Stimulated activated CD4-positive, alpha-beta T cell treated with anti-CD3 and anti-CD28 coated beads, Interleukin-15, amount 100 ng/mL, for 1 hour (primary cell): ENCODE measurements at places on chromosomes 1 and 21.

GRCh38 chr1:161849518-161849917 lies 83.4 kb downstream of the ATF6 start:
- DNase-seq: no peak

- DNase-seq: no peak
Measured at GRCh38 chr1:206895837-206896242, 1.4 kb upstream of the IL24 start.

- no peak for DNase-seq
Measured at GRCh38 chr1:205961405-205961804, 18.1 kb upstream of the SLC26A9 start.

- no peak for DNase-seq
Measured at GRCh38 chr1:210250665-210250997, 18.0 kb downstream of the SERTAD4 start.

DNA sequence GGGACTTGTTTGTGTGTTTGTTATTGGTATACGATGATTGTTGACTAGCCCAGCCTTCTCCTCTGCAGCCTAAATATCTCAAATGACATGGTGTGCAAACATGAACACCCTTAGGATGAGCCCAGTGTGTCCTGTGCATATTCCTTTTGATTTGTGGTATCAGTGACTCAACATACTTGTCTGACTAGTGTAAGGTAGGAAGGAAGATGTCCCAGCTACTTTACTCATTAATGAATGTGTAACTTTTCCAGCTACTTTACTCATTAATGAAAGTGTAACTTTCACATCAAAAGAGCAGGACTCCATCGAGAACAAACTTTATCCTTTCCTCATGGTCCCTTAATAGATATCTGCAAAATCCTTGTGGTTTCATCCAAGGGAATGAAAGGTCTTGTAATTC lies 2.7 kb upstream of the ZNF692 start:
- DNase-seq: no peak

GRCh38 chr1:200211157-200211556 lies 183.6 kb downstream of the NR5A2 start:
- DNase-seq: no peak

GRCh38 chr1:45924736-45925135 lies 121.3 kb downstream of the MAST2 start:
- no peak for DNase-seq

- no peak for DNase-seq
Measured at GRCh38 chr1:229047840-229048620, 222.9 kb upstream of the RAB4A start.

- DNase-seq: no peak
Measured at GRCh38 chr1:10530281-10530740, 55.6 kb downstream of the PEX14 start.

GRCh38 chr1:199123615-199124014 lies 484.8 kb downstream of the PTPRC start:
- DNase-seq: no peak

DNA sequence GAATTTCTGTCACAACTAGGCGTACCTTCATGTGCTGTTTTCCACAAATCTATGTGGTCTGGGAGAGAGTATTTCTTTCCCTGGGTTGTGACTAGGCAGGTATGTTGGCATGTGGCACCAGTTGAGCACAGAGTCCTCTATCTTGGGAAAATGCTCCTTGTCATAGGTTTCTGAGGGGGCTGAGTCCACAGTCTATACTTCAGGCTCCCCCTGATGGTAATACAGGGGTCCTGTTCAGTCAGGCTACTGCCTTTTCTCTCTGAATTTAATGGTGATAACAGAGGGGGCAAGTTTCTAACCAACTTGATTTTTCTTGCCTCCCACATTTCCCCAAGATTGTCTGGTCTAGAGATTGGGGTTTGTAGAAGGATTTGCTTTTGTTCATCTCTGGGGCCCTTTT lies 35.8 kb downstream of the VANGL1 start:
- no peak for DNase-seq

- DNase-seq: no peak
Measured at GRCh38 chr1:54547601-54548388, at the start of gene ACOT11. ACOT11 (plus strand) TSS chr1:54548228; CDS start chr1:54548310, 82 bp downstream.

DNA sequence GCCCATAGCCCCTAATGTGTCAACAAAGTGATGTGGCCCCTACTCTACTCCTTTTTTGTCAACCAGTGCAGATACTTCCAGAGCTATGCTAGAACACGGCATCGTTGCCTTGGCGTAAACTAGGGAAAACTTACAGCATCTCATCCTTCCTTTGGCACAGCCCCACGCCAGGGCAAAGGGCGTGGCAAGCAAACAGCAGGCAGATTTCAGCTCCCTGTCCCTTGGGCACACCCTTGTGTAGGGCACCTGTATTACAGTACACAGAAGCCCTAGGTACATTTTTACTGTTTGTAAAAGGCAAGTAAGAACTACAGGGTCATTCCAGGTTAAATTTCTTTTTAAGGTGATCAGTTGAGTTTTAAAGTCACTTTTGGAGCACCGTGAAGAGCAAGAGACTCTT lies 29.3 kb downstream of the PRDX6 start:
- no peak for DNase-seq

DNA sequence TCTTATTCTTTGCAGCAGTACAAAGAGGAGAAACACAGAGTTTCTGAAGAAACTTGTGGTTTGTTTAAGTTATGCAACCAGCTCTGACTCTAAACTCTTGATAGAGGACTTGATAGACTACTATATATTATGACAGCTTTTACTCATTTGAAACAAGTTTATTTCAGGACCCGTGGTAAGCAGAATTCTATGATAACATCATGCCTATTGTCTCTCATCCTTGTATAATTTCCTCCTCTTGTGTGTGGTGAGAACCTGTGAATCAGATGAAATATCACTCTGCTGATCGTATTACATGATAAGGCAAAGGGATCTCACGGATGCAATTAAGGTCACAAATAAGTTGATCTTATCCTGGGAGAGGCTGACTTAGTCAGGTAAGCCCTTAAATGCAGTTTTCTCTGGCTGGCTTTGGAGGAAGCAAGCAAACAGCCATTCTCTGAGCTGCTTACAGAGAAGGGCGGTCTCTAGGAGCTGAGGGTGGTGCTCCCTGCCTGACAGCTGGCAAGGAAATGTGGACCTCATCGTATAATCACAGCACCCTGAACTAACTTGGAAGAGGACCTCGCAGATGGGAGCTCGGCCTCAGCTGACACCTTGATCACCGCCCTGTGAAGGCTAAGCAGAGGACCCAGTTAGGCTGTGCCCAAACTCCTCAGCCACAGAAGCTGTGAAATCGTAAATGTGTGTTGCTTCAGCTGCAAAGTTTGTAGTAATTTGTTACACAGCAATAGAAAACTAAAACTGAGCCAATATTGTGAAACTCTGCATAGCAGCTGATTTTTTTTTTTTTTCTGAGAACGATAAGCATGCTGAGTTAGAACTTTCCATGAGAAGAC lies 151.1 kb upstream of the DPT start:
- no peak for DNase-seq

GRCh38 chr1:86687595-86687994 lies 16.8 kb upstream of the SH3GLB1 start:
- no peak for DNase-seq

DNA sequence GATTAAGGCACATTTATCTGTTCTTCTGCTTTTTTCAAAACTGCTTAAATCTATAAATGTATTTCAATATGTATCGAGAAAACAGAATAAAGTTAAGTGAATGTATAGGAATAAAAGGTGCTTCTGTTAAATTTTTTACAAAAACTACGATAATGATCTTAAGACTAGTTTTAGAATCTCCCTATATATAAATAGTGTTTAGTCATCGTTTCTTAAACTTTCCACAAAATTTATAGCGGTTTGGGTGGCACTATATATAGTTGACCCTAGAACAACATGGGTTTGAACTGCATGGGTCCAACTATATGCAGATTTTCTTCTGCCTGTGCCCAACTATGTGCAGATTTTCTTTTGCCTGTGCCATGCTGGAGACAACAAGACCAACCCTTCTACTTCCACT lies 125.7 kb downstream of the CRB1 start:
- DNase-seq: no peak

- DNase-seq: no peak
Measured at GRCh38 chr1:199959033-199959774, 68.3 kb upstream of the NR5A2 start.

- DNase-seq: no peak
Measured at GRCh38 chr1:12678820-12679219, 34.9 kb downstream of the AADACL4 start.

DNA sequence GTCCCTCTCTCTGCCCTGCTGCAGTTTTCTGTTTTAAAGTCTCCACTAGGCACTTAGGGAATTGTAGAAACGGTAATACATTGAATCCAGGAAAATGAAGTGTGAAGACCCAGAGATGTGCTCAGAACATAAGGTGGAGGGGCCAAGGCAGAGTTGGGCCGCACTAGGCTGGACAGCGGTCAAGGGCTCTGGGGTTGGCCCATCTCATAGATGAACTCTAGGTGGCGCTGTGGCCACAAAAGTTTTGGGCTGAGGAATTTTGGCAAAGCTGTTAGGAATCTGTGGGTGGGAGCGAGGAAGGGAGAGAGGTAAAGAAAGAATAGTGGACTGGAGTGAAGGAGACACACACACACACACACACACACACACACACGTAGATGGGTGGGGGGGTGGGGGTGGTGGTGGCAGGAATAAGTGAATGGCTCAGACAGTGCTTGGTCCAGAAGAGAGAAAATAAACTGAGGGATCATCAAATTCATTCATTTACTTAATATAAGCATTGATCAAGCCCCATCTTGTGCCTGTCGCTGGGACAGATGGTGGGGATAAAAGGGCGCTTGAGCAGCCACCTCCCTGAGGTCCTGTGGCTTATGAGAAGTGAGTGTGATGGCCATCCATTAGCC lies 258.5 kb downstream of the TRABD2B start:
- no peak for DNase-seq

GRCh38 chr1:10304295-10304694 lies 93.9 kb downstream of the KIF1B start:
- DNase-seq: no peak

GRCh38 chr1:220235462-220235861 lies 36.8 kb downstream of the RAB3GAP2 start:
- DNase-seq: no peak

DNA sequence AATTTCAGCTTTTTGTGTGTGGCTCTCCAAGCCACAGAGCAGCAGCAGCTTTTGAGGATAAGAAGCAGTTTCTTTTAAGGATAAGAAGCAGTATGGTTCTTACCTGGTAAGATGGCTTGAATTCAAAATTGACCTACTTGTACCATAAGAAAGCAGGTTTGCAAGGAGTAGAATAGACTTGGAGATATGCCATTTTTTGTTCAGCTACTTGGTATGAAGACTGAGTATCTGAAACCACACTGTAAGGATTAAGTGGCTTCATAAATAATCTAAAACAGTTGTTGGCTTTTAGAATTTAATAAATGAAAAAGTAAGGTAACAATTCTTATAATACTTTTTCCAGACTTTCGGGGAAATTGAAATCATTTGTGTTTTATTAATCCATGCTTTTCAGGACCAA lies 74.2 kb downstream of the ATF6 start:
- DNase-seq: no peak

- DNase-seq: no peak
Measured at GRCh38 chr1:205950826-205951549, 7.7 kb upstream of the SLC26A9 start.

DNA sequence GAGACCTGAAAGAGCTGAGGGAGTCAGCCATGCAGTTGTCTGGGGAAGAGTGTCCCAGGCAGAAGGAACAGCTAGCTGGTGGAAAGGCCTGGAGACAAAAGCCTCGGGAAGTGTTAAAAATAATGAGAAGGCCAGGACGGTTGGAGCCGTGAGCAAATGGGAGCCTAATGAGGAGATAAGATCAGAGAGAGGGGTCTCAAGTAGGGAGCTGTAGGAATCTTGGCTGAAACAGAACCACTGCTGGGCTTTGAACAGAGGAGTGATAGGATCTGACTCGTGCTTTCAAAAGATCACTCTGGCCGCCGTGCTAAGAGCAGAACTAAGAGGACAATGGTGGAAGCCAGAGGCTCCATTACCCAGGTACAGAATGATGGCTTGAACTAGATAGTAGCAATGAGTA lies 1.9 kb upstream of the FOXJ3 start:
- DNase-seq: no peak

DNA sequence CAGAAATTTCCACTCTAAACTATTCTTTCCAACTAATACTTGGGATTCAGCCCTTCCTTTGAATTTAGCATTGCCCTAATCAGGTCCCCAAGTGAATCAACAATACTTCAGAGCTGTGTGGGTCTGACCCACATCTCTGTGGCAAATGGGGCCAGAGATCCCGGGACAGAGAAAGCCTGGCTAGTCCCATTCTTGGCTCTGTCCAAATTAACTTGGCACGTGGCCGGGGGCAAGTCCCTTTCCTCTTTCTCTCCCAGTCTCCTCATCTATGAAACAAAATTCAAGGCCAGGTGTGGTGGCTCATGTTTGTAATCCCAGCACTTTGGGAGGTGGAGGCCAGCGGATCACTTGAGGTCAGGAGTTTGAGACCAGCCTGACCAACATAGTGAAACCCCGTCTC lies 6.3 kb upstream of the ZC3H12A start:
- DNase-seq: no peak

DNA sequence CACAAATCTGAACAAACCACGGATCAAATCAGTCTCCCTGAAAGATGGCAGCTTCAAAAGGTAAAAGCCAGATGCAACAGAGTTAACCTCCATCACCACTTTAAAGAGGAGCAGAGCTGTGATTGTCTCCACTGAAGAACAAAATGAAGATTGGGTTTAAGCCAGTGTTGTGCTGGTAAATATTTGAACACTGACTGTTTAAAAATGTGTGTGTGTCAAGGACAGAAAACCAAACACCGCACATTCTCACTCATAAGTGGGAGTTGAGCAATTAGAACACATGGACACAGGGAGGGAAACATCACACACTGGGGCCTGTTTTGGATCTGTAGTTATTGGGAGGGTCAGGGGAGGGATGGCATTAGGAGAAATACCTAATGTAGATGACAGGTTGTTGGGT lies 83.9 kb downstream of the ST6GALNAC5 start:
- DNase-seq: no peak

DNA sequence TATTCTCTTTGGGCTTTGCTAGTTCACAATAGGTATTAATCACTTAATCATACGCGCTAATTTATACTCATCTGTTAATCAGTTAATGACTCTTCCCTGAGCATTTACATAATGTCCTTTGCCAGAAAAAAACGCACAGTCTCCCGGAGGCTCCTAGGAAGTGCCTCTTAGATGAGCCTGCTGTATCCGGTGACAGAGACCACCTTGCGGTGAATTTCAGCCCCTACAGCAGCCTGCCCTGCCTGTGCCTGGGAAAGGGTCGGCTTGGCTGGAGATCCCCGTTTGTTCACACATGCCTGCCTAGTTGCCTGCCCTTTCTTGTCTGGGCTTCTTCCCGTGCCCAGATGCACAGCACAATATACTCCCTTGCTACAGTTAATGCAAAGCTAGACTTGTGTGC lies 152.9 kb downstream of the ZBTB18 start:
- no peak for DNase-seq

- no peak for DNase-seq
Measured at GRCh38 chr1:30366911-30367310, 356.5 kb downstream of the MATN1 start.

DNA sequence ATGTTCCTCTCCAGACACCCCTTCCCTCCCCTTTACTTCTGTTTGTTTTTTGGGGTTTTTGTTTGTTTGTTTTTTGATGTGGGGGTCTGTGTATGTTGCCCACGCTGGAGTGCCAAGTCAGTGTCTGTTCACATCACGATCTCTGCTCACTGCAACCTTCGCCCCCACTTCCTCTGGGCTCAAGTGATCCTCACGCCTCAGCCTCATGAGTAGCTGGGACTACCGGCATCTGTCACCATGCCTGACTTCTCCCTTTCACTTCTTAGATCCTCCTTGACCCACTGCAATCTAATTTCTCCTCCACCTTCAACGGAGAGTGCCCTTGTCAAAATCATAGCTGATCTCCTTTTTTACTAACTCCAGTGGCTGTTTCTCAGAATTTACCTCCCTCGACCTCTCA lies 100.7 kb upstream of the KIF26B start:
- no peak for DNase-seq

GRCh38 chr1:160046494-160047110 lies 14.8 kb upstream of the PIGM start:
- DNase-seq: no peak
